ENCODE measurements at places on chromosomes 11 and 22.

GRCh38 chr11:74742070-74742469 lies 6.6 kb upstream of the RNF169 start:
- no peak for DNase-seq

- no peak for DNase-seq
Observed at GRCh38 chr11:65891219-65892136, 1.0 kb downstream of the CCDC85B start.

DNA sequence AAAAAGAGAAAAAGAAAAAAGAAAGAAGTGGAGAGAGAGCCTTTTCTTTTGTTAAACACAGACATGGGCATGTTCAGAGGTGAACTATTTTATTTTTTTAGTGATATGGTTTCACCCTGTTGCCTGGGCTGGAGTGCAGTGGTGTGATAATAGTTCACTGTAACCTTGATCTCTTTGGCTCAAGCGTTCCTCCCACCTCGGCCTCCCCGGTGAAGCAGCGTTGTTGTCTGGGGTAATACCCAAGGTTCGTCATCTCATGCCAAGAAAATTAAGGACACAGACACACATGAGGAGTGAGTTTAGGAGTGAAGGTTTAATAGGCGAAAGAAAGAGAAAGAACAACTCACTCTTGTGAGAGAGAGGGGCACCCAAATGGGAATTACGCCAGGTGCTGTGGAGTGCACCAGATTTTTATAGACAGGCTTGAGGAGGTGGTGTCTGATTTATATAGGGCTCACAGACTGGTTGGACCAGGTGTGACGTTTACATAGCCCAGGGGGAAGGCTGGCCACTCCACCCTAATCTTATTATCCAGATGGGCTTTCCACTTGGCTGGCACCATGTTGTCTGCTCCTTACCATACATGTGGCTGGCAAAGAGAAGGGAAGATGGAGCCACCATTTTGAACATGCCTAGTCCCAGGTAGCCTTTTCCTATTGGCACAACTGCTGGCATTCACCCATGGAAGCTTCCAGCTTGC lies 42.3 kb downstream of the GRAMD1B start:
- no peak for DNase-seq

DNA sequence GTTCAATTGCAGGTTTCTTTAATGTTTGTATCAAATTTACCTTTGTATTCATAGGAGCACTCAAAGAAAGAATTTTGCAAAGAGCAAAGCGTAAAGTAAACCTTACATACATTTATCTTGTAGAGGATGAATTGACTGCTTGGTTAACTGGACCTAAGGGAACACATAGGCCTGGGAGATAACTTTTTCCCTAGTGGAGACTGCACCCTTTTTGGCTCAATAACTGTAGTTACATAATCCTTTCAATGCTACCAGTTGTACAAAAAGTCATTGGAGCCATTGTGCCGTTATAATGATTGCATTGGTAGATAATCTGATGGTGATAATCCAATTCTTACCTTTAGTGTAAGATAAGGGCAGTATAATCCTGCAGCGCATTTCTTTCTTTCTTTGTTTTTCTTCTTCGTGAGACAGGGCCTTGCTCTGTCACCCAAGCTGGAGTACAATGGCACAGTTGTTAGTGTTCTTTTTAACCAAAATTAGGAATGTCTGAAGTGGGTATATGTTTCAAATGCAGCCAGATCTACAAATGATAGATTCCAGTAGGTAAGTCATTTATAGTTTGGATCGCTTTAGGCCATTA lies 18.3 kb downstream of the ATG13 start:
- DNase-seq: no peak

DNA sequence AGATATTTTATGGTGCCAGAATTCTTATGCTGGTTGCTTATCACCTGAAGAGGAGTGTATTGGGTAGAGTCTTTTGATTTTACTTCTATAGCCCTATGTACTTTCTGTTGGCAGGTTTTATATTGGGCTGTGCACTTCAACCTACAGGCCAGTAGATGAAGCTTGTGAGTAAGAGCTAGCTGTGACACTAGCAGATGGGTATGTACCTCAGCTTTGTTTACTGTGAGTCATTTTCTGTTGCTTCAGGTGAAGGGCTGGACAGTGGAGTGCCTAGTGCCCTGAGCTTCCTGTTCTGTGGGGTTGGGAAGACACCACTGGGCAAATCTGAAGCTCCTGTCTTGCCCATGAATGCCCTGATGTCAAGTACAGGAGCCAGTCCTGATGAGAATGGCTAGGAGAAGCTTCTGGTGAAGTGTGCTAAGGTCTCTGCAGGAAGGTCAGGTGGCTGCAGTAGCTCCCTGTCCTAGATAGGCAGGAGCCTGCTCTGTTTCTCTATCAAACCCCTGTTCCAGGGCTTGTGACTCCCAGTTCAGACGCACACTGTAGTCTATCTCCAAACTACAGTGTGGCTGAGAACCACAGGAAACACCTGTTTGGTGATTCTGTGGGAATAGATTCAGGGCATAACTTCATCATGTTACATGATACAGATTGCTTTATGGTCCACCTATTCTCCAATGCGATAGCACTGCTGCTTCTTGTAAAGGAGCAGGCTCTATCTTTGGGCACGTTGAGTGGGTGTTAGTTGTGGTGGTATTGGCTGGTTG lies 755.7 kb downstream of the KCNA4 start:
- no peak for DNase-seq

GRCh38 chr11:36436064-36436463 lies 74.0 kb downstream of the TRAF6 start:
- DNase-seq: no peak

GRCh38 chr22:39095971-39096370 lies 1.1 kb upstream of the APOBEC3H start:
- no peak for DNase-seq

DNA sequence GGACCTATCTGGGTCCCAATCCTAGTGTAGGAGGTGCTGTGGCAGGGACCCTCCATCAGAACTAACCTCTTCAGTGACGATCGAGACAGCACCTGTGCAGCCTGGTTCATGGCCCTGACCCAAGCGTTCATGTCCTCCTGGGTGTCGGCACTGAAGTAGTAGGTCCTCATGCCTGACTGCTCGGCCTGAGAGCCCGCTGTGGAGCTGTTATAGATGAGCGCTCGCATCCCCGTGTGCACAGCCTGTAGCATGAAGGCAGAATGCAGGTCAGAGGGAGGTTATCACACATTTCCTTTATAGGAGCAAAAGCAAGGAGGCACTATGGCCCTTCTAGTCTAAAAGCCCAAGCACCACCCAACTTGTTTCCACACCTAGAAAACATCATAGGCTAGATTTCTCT lies 103.0 kb downstream of the C11orf58 start:
- no peak for DNase-seq

DNA sequence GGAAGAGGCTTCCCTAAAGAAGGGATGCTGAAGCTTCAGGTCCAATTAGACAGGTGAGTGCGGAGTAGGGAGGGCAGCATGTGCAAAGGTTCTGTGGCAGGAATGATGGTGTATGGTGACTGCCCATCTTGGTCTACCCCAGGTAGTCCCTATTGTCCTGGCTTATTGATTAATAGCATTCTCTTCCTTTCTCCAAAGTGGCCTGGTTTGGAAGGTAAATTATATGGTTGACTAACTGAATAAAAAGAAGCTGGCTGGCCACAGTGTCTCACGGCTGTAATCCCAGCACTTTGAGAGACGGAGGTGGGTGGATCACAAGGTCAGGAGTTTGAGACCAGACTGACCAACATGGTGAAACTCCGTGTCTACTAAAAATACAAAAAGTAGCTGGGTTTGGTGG lies 230.5 kb downstream of the MIAT start:
- DNase-seq: no peak

DNA sequence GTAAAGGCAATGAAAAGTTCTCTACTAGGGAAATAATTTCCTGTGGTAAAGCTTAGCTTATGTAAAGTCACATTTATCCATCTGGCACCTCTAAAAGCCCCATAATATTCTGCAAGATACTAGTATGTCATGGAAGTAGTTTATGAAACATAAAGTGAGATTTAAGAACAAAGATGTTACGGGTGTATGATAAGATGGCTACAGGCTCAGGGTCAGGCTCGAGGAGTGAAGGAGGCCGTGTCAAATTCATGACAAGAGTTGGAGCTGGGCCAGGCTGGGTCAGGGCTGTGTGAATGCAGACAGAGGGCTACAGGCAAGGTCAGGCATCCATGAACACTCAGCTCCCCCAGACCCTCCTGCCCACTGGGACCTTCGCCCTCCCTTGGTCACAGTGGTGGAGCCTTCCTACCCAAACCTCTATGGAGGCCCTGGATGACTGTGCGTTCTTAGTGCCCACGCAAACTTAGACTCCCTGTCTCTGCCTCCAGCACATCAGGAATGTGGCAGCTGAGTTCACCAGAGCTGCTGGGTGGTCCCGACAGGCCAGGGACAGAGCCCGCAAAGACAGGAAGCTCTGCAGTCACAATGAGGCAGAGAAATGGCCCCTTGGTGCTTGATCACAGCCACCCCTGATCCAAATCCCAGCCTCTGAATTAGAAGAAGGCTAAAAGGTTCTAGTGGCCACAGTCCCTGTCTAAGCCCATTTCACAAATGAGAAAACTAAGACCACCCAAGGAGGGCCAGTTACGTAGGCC lies 14.8 kb downstream of the IGLL5 start:
- DNase-seq: no peak

- no peak for DNase-seq
Observed at GRCh38 chr11:69339983-69340565, 46.1 kb downstream of the MYEOV start.

DNA sequence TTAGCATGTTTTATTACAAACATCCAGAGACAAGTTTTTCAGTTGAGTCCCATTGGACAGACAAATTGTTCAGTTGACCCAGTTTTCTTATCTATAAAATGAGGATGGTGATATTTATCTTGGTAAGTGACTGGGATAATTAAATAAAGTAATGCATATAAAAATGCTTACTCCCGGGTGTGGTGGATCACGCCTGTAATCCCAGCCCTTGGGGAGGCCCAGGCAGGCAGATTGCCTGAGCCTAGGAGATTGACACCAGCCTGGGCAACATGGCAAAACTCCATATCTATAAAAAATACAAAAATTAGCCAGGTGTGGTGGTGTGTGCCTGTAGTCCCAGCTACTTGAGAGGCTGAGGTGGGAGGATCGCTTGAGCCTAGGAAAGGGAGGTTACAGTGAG lies 15.6 kb upstream of the ACER3 start:
- no peak for DNase-seq

DNA sequence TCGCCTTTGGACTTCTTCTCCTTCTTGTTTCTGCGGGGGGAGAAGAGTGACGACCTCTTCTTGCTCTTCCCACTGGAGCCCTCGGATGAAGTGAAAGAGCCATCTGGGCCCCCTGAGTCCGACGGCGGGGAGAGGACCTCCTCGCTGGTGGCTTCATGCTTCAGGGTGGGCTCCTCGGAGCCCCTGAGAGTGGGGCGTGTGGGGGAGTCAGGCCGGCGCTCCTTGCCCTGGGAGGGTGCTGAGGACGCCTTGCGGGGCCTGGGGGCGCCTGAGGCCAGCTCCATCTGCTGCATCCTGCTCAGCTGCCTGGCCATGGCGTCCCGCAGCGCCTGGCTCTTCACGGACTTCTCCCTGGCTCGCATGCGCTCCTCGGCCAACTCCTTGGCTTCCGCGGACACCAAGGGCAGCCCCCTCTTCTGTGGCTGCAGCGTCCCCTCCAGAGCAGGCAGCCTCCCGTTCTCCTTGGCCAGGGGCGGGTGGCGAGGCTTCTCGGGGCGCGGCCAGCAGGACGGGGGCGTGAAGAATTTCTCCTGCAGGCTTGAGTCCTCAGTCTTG lies 43.3 kb upstream of the BID start:
- no peak for DNase-seq

GRCh38 chr22:25546751-25547150 lies 17.7 kb upstream of the GRK3 start:
- DNase-seq: no peak

GRCh38 chr11:117020287-117020686 lies 77.9 kb downstream of the SIK3 start:
- peak; percentile 20 for DNase-seq

DNA sequence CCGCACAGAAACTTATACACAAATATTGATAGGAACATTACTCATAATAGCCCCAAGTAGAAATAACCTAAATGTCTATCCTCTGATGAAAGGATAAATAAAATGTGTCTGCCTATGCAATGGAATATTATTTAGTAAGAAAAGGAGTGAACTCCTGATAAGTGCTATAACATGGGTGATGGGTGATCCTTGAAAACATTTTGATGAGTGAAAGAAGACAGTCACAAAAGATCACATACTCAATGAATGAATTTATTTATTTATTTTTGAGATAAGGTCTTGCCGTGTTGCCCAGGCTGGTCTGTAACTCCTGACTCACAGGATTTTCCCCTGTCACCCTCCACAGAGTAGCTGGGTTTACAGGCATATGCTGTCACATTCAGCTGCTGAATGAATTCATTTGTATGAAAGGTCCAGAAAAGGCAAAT lies 17.3 kb downstream of the RNF121 start:
- DNase-seq: no peak

DNA sequence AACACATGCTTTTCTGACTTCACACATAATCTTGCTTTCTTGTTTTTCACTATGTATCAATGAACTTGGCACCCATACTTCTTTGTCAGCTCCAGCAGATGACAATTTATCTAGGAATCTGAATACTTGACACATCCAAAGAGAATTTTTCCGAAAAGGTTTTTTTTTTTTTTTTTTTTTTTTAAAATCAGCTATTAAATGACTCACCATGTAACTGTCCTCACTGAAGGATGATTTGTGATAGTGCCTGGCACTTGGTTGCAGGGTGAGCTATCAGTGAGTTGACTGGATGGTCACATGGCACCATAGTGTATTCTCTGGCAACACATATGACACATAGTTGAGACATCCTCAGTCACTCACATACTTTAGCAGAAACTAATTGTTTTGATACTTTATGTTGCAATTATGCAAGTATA lies 133.4 kb upstream of the E2F8 start:
- no peak for DNase-seq

- no peak for DNase-seq
Observed at GRCh38 chr11:42251984-42252383, 792.5 kb upstream of the LRRC4C start.

- DNase-seq: no peak
Observed at GRCh38 chr11:73530109-73530508, 67.8 kb downstream of the FAM168A start.

- DNase-seq: no peak
Observed at GRCh38 chr22:40345815-40346184, 500 bp upstream of the ADSL start.

DNA sequence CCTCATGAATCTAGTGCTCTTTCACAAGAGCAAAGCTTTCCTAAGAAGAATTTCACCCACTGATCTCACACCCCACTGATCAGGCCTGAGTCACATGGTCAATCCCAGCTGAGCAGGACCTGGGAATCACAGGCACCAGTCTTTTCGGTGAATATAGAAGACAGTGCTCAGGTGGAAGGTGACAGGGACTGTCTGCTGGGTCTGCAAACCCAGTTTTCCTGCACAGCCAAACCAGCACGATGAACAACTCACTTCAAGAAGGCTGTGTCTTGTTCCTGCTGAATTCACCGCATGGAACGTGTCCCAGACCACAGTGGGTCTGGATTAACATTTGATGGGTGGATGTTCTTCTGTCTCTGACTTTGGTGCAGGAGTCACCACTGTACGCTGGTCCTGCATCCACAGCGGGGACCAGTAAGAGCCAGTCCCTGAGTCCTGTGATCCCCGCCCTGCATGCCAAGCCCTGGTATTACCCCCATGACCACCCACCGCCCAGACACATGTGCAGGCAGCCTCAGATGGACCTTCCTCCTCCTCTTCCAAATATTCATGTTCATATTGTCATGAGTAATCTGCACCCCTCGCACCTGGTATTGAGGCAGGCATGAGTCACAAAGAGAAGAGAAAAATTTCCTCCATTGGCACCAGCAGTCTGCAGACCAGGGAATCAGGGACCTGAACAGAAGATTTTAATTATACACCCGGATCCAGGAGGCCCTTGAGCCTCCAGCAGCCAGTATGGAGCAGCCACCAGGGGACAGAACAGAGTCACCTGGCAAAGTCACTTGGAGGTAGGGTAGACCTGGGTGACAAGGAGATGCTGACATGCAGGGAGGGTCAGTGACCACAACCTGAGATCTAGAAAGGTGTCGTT lies 8.6 kb upstream of the IGLL5 start:
- DNase-seq: no peak

All from stimulated activated CD8-positive, alpha-beta memory T cell treated with anti-CD3 and anti-CD28 coated beads, Interleukin-15, amount 100 ng/mL, for 48 hours (primary cell).